ENCODE measurements at places on chromosomes 2 and 18.

DNA sequence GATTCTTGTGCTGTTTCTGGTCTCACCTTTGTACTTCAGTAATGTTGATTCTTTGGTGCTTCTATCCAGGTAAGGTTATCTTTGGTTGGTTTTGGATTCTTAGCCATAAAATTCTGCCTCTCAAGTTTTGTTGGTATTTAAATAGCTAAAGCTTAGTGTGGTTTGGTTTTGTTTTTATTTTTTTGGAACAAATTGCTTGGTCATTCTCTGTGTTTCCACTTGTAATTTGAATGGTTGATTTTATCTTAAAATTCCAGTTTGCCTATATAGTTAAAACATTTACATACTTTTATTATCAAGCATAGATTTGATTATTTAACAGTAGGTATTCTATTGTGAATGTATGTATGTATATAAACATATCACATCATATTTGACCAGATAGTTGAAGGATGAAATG is 6.6 kb downstream of the NCOA1 start:
- DNase-seq: no peak

DNA sequence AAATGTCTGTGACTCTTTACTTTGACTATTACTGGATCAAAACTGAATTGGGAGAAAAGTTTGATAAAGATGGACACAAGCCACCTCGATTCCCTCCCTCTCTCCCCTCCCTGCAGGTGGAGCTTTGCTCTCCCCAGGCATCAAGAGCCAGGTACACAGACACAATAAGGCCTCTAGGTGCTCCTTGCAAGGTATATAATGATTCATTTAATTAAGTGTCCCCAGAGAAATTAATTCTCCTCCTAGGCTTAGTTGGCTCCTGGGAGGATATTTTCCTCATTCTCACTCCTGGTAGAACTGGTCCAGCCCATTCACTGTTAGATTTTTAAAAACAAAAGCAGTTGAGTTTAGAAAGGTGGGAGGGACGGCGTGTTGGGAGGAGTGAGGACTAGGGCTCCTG is 352.4 kb upstream of the SMIM21 start:
- DNase-seq: no peak

DNA sequence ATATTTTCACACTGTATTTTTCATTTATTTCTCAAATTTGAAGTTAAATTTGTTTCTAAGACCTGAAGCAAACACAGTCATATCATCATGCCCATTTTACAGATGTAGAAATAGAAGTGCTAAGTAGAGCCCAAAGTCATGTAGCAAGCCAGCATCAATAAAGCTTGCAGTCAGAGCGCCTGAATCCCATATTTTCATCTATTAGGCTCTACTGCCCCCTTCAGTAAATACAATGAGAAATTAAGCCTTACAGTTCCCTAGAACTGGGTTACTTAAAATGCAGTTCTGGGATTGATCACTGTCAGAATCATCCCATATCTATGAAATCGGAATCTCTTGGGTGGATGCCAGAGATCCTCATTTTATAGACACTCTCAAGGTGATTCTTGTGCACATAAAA is 419.9 kb downstream of the TGIF1 start:
- DNase-seq: peak; percentile 51

DNA sequence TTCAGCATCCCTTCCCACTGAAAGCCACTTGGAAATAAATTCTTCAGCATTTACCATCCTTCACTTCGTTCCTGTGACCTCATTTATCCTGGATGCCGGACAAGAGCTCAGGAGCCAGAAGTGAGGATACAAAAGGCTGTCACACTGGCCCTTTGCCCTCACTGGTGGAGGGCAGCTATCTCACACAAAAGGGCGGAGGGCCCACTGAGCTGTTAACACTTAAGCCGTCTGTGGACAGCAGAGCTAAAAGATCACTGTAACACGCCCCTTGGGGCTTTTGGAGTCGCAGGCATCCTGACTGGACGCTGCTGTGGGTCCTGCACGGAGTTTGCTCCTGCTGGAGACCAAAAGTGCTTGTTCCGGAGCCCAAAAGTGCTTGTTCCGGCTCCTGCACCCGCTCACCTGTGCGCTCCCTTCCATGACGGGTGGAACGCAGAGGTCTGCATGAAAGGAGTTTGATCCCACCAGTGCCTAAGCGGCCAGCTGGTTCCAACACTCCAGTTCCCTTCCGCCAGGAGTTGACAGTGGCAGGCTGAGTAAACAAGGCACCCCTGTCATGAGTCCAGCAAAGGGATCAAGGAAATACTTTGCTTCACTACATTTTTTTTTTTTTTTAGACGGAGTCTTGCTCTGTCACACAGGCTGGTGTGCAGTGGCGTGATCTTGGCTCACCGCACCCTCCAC is 572.0 kb upstream of the LINC00305 start:
- DNase-seq: no peak

DNA sequence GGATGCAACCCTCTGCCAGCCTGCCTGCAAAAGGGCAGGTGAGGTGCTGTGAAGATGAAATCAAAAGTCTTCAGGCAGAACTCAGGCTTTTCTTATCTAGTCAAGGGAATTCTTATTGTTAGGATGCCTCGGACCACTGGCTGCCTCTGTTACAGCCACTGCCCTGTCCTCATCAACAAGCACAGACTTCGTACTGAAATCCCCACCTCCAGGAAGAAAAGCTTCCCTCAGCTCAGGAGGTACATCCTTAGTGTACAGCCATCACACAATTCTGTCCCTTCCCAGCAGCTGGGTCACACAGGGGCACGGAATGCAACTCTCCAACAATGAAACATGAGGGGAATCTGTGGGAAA is 10.1 kb upstream of the RNU4ATAC start:
- DNase-seq: no peak

DNA sequence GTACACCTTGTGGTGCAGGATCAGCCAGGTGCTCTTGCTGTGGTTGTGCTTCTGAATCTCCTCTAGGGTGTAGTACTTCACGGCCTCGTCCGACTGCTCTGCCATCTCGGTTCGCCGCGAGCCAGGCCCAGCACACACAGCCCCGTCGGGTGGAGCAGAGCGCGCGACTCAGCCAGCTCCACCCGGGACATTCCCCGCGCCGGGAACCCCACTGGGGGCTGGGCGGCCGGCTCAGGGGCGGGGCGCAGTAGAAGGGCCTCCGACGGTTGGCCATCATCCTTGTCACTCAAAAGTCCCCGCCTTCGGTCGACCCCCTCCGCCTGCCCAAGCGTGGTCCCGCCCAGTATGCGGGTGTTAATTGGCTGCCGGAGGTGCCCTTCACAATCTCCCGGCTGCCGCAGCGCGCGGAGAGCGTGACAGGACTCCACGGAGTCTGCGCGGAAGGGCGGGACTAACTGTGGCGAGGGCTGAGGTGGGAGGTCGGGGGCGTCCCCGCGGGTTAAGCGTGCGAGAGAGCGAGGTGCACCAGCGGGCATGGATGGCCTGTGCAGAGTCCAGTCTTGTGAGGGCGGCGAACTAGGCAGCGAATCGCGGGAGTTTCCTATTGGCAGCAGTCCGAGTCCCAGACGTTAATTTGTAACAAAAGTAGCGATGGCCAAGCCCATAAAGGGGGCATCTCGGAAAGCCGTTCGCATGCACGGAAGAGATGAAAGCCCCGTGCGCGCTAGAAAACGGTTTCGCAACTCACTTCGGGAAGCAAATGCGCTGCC is at the start of gene CYB5A:
Gene CYB5A, minus strand, starts transcription at position 193 of the 770 bp plus-strand sequence. Its CDS starts 88 bp downstream, at position 105.
- peak; percentile 95 for DNase-seq

- peak; percentile 13 for DNase-seq
Observed at GRCh38 chr2:156470975-156471583, 34.9 kb downstream of the GPD2 start.

GRCh38 chr2:9384521-9384920 is 38.8 kb downstream of the ITGB1BP1 start:
- DNase-seq: no peak

DNA sequence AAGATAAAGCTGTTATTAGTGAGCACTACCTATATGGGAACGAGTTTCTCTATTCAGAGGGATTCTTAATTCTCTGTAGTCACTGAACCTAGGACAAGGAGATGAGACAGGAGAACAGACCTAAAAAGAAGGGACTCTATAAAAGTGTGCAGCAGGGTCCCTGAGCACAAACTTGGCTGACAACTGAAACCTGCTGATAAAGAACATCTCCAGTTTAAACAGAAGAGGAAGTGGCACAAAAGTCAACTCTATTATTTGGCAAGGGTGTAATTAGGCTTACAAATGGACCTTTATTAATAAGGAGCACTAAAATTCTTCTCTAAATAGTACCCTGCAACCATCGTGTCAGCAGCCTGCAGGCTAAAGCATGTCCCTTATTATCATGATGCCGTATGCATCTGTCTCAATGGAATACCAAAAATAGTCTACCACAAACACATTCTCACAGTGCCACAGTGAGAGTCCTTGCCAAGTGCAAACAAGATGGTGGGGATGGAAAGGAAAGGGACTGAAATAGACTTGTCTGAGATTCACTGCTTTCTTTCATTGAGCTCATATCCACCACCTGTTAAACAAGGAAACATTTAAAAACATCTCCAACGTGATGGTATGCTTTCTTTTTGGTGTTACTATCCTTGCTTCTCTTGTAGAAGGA is 260.2 kb downstream of the INSIG2 start:
- DNase-seq: no peak

Data from NB4 (cell line).